Posterior cingulate gyrus (tissue), 11 donors: ENCODE measurements at places on chromosomes 11 and 22.

DNA sequence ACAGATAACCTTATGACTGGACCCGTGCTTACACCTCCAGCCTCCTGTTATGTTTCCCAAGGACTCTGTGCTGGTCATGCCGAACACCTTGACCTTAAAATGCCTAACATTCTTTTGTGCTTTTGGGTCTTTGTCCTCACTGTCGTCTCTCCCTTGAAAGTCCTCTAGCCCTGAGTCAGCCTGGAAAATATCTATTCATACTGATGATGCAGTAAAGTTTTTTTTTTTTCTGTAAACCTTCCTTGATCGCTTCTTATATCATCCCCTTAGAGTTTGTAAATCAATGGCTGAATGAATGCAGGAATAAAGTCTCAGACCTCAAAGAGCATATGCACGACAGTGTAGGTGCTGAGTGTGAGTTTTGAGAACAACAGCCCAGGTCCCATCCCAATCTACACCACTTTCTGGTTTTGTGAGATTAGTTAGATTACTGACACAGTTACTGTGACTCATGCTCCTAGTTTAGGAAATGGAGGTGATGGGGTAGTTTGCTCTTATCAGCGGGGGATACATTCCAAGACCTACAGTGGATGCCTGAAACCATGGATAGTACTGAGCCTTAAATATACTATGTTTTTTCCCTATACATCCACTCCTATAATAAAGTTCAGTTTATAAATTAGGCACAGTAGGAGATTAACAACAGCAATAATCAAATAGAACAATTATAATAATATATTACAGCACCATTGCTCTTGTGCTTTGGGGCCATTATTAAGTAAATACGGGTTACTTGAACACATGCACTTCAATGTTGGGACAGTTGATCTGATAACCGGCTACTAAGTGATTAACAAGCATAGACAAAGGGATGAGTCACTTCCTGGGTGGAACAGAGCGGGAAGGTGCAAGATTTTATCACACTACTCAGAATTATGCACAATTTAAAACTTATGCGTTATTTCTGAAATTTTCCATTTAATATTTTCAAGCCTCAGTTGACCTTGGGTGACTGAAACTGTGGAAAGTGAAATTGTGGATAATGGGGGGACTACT lies 8.6 kb downstream of the TCN1 start:
- DNase-seq, result no peak

DNA sequence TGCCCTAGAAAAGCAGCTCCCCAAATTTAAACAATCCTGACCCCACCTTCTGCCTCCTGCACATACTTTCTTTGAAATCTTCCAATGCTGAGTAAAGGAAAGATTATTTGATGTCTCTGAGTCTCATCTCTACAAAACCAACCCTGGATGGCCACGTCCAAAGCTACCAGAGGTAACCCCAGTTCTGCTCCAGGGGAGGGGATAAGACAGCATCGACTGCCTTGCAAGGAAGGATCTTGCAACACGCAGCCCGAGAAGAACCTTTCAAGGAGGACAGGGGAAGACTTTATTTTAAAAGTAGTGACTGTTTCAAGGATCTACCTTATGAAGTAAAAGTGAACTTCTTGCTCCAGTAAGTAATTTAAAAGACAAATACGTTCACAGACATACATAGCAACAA lies 66.5 kb upstream of the TMEM45B start:
- DNase-seq, result no peak

GRCh38 chr22:35611891-35612576 lies 5.1 kb downstream of the MB start:
- DNase-seq, result no peak

DNA sequence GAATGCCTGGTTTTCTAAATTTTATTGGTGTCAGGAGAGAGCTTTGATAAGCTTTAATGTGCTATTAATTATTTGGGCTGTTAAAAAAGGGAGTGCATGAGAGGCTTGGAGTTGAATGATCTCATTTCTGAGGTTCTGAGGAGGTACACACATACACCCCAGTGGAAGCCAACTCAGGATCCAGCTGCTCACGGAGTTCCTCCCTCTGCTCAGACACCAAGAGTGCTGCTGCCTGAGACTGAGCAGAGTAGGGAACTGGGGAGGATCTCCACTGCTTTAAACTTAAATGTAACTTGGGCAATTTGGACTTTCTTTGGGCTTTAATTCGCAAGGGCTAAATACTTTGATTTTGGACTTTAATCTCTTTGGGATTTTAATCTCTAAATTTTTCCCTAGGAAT lies 414.4 kb upstream of the CADM1 start:
- DNase-seq, result no peak

GRCh38 chr11:123197711-123198110 lies 2.7 kb upstream of the CLMP start:
- no peak for DNase-seq
